ENCODE measurements at places on chromosomes 6 and 20.

DNA sequence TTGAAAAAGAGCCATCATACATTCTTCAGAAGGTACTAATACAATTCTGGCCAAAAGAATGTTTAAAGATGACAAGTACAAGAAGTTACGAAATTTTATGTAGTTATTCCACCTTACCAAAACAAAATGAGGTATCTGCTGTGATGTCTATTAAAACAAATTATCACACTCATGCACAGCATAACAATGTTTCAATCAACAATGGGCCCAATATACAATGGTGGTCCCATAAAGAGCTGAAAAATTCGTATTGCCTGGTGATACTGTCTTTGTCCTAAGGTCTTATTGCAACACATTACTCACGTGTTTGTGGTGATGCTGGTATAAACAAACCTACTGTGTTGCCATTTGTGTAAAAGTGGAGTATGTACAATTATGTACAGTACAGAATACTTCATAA lies 3.6 kb upstream of the NUP153 start:
- DNase-seq = no peak

DNA sequence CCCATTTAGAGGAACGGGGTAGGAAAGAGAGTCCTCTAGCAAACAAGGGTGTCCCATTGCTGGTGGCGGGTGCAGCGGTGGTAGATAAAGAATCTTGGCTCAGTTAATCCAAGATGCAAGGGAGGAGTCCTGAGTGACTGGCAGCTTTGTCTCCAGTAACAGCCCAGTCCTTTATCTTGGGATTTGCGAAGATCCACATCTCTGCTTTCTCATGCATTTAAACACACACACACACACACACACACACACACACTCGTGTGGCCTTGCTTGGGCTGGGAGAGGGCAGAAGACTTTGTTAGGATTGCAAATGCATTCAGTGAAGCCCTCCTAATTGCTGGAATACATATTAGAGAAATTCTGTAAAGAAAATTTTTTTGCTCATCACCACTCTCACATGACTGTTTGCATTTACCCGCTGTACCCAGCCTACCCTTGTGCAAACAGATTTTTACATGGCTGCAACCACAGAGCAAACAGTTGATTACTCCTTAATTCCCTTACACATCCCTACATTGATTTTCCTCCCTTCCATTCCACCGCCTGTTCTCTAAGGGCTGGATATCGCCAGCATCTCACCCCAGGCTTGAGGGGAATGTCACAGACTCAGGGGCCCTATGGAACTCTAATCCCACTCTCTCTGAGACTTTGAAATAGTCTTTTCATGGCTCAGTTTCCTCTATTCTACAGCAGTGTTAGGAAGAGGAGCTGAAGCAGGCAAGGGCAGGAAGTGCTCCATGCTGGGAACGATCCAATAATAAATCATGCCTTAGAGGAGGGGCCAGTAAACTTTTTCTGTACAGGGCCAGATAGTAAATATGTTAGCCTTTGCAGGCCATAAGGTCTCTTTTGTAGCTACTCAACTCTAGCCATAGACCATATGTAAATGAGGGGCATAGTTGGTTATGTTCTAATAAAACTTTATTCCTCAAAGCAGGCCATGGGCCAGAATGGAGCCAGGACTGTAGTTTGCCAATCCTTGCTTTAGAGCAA lies 3.5 kb downstream of the C6orf132 start:
- DNase-seq = no peak

DNA sequence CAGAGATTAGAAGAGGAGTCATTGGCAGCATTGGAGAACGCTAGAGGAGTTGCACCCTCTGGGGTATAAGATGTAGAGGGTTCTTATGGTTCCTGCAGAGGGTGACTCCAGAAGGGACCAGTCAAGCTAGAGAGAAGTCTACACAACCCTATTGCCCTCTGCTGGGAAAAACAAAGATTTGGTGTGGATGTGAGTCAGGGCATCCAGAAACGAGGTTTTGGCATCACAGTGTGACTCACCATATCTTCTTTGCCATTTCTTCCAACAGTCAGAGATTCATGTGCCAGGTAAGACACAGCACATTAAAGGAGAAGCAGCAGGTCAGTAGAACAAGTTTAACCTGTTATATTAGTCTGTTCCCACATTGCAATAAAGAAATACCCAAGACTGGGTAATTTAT lies 598.8 kb downstream of the MAFB start:
- DNase-seq = no peak

DNA sequence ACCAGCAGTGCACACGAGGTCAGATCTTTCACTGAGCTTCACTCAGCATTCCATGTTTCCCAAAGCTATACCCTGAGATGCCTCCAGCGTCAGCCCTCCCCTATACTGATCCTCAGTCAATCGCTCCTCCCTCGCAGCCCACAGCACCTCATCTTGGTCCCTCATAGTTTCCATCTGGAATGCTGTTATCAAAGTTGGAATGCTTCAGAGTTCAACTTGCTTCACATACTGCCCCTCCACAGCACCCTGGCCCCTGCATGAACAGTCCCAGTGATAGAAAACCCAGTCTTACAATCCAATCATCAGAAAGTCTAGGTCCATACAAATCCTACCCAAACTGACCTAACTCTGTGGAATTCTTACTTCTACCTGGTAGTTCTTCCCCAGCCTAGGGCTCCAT lies 20.0 kb downstream of the SPAG4 start:
- DNase-seq = no peak

GRCh38 chr20:54745780-54746179 lies 270.4 kb downstream of the DOK5 start:
- DNase-seq = no peak

DNA sequence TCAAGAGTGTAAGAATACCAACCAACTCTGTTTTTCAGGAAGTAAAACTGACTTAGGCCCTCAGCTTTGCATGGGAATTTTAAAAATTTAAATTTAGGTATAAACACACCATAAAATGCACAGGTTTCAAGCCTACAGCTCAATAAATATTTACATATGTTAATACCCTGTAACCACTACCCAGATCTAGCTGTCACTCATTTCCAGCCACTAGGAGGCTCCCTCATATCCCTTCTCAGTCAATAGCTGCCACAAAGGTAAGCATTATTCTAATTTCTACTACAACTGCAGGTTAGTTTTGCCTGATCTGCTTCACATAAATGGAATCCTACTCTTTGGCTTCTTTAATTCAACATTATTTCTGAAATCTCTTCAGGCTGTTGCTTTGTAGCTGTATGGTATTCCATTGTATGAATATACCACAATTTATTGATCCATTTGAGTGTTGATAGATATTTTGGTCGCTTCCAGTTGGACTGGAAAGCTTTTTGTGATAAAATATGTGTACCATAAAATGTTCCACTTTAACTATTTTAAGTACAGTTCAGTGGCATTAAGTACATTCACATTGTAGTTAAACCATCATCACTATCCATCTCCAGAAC lies 32.5 kb upstream of the MEI4 start:
- no peak for DNase-seq

DNA sequence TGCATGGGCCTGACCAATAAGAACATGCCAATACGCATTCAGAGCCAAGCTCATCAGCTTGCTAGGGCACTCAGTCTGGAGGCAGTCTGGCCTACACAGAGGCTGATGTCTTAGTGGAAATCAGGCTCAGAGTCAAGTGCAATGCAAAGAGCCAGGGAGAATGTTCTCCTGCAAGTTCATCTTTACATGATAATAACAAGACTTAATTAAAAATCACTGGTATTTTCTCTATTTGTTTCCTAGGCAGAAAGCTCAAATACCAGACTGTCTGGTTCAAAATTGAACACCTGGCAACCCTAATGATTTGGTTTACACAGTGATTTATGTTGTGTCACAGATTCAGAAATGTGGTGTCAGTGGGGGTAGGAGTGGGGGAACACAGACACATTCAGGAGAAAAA lies 689.3 kb upstream of the FLRT3 start:
- DNase-seq = no peak

GRCh38 chr20:23584434-23585199 lies 16.3 kb upstream of the CST9L start:
- no peak for DNase-seq
